A172 (cell line): ENCODE measurements at places on chromosomes 5 and 9.

DNA sequence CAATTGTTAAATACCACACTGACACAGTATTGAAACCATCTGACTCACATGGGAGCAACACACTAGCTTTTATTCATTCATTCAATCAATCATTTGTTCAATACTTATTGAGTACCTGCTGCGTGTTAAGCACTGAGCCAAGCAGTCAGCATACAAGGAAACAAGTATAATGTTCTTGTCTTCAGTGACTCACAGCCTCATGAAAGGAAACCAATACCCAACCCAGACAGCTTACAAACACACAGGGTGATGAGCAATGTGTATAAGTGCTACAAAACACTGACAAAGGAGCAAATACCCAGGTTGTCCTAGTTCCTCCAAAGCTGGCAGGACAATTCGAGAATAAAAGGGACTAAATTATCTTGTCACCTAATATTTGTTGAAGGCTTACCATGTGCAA is 67.6 kb upstream of the RASEF start:
- no peak for DNase-seq

- DNase-seq, result no peak
Measured at GRCh38 chr5:175663186-175664184, 5.6 kb downstream of the HRH2 start.

- DNase-seq, result peak; percentile 10
Measured at GRCh38 chr5:19855931-19856330, 132.1 kb downstream of the CDH18 start.

DNA sequence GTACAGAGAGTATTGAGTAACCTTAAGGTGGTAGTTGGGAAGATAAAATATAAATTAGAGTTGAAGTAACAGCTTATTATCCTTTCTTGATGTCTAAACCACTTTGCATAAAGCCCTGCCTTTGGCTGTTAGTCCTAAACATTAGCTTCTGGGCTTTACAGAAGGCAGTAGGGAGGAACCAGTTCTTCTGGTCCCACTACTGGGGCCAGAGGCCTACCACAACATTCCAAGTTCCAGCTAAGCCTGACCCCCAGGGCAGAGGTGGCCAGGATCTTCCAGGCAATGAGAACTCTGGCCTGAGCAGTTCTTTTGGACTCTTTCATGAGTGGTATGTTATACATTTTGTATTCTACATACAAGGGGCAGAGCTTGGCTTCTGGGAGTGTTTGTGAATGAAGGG is 26.1 kb downstream of the DNAI1 start:
- DNase-seq, result no peak

DNA sequence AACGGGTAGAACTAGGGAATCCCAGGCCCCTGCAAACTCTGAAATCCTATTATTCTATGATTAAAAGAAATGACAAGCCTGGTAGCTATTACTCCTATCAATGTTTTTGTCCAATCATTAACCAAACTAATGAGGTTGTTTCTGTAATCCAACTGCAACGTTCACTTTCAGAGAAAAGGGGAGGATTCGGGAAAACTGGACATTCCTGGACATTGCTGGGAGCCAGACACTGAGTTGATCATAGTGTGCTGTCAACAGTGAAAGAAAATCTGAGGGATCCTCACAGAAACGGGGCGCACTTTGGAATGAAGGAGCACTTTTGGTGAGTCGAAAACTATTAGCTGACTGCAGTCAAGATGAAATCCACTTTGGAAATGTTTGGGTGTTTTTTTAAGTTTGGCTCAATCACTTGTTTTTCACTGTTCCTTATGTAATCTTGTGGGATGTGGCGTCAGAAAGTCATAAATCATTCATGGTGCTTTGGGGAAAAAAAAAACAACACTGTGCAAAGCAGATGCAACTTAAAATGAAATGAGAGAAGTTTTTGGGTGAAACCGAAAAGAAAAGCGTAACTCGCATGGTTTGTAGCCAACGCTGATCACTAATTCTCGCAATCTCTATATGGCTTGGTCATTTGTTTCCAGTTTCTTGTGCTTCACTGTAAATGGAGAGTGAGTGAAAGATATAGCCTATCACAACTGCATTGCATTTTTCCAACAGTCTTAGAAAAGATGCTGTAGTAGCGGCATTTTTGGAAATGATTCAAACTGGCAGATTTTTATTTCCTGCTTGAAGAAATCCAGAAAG is 51.2 kb upstream of the ADRA1B start:
- DNase-seq, result peak; percentile 18

DNA sequence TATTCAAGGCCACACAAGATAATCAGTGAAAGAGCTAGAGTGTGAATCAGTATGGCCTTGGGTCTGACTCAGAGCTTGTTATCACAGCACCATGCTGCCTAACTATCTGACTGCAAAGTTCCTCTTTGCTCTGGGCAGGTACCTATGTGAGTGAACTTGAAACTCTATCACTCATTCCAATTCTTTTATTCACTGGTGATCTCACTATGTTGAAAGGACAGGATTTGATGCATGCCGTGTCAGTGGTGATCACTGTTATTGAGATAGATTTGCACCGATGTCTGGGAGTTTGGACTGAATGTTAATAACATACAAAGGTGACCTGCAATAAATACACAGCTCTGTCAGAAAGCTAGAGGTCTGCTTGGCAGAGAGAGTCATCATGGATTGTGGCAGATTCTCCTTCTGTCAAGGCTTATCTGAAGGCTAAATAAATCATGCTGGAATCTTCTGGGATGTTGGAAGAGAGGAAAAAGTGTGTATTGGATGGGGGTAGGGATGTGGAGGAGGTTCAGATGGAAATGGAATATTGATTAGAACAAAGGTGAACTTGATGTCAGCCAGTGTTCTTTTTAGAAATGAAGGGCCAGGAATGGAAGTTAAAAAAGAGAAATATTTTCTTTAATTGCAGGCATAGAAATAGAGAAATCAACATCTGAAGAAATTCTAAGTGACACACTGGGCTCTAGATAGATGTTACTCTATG is 91.8 kb upstream of the TNC start:
- DNase-seq, result peak; percentile 66

- DNase-seq, result no peak
Measured at GRCh38 chr5:92941806-92942205, 639.2 kb downstream of the NR2F1-AS1 start.

- DNase-seq, result peak; percentile 18
Measured at GRCh38 chr5:133423618-133424282, 188.6 kb downstream of the FSTL4 start.

DNA sequence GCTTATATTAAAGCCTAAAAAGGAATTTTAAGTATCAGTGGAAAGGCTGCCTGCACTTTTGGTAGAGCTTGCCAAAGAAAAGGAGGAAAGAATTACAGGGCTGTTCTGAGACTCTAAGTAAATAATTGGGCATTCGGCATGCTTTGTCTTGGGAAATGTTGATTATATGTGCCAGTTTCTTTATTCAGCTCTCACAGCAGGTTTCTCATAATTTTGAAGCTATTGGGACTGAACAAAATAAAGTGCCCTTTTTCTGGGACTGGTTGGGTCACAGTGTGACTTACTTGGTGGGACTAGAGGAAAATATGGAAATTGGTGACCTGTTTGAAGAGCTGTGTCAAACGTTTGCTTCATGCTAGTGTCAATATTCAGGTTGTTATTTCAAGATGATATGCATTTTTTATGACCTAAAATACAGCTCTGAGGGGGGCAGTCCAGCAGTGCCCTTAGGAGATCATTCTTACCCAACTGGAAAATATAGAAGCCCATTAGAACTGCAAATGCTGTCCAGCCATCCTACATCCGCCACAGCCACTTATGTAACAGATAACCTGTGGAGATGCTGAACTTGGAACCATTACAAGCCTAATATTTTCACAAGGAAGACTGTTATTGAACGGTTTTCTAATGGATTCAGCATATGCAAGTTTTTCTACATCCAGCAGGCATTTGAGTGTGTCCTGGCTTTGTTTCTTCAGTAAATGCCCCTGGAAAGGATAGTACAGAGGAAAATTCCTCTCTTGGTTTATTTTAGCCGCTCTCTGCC is 122.4 kb downstream of the SNCAIP start:
- DNase-seq, result no peak

DNA sequence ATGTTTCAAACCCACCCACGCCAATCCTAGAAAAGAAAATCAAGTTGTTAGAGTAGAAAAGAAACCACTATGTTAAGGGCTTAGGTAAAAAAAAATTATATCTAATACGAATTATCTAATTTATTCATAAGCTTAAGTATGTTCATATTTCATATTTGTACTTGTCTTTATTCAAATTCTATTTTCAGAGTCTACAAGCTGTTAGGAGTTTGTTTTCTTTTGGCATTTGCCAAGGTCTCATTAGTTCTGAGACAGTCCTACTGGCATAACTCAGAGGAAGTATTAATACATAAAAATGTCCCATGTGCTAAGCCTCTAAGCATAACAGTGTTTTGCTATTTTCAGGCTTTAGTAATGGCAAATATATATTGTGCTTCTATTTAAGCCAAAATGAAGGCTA is 57.6 kb downstream of the STARD4 start:
- DNase-seq, result no peak

GRCh38 chr5:81904166-81904565 is 67.7 kb upstream of the ATG10 start:
- no peak for DNase-seq

DNA sequence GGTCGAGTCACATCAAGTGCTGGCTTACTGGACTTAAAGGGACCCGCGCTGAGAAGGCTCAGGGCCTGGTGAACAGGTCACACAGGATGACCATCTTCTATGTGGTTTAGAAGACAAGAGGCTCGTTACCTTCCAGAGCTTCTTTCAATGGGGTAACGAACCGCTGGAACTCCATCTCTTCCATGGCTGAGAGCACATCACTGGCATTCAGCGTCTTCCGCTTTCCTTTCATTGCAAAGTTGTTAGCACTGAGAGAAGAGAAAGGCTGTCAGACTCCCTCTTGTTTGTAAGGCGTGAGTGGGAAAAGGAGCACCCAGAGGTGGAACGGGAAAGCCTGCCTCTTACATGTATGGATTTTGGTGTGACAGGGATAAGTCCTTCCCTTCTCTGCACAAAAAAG is 994 bp downstream of the POLE3 start:
- DNase-seq, result no peak
